ENCODE measurements at places on chromosomes 1 and 21.

GRCh38 chr1:183267646-183268431 is 81.8 kb downstream of the LAMC2 start:
- DNase-seq: no peak

GRCh38 chr1:3034728-3035562 is 13.7 kb downstream of the ACTRT2 start:
- DNase-seq: peak; percentile 21

DNA sequence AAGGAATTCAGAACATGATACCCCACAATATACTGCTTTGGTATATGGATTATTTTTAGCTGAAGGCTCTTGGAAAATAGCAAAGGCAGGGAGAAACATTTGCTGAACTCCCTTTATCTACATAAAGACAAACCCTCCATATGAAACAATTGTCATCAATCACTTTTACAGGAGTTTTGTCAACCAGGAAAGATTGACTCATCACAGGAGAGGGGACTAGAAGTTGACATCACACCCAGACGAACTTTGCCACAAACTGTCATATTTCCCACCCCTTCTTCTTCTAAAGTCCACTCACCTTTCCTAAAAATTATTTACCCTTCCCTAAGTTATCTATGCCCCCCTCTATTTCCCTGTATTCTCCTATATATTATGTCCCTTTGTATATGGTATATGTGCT is 47.9 kb downstream of the RBM11 start:
- DNase-seq: no peak

GRCh38 chr1:41344708-41345159 is 16.5 kb upstream of the FOXO6 start:
- no peak for DNase-seq
